MG63 (cell line): ENCODE measurements at places on chromosomes 5 and 9. TPM values are rescaled to one million over a fixed set of nuclear protein-coding genes. Genes with fewer than 3 reads are reported as not detected.

The IRX4 gene
- total RNA-seq: 0.66 and 5.1 TPM in 2 replicates

The CCNO gene
- 0.39 and 0.89 TPM in 2 replicates for total RNA-seq

The SLC23A1 gene
- not detected in 2 replicates for total RNA-seq

The IFNK gene
- not detected in 2 replicates for total RNA-seq

The LCN6 gene
- total RNA-seq: not detected in 2 replicates

The LAMC3 gene
- 0.66 and 2.4 TPM in 2 replicates for total RNA-seq

The OR1J2 gene
- total RNA-seq: not detected in 2 replicates

The PLEKHG4B gene
- not detected in 2 replicates for total RNA-seq

The DIPK1B gene
- total RNA-seq: 11.5 and 13.3 TPM in 2 replicates

The SV2C gene
- total RNA-seq: not detected in 2 replicates

The PCDHGC3 gene
- 42.3 and 49.8 TPM in 2 replicates for total RNA-seq

The ZBTB26 gene
- 0.82 and 2.3 TPM in 2 replicates for total RNA-seq

The NPDC1 gene
- 86.9 and 253 TPM in 2 replicates for total RNA-seq

The LRRC19 gene
- total RNA-seq: not detected in 2 replicates

The MCTP1 gene
- 1.2 and 3.1 TPM in 2 replicates for total RNA-seq

The SLC9A3 gene
- 2.9 and 3.6 TPM in 2 replicates for total RNA-seq

The ACER2 gene
- total RNA-seq: 1.1 and 2.2 TPM in 2 replicates

The TLX3 gene
- total RNA-seq: not detected in 2 replicates

The SHC3 gene
- 0.69 TPM in 1 of 2 replicates, not detected in the other for total RNA-seq
